NCI-H2081 (cell line): ENCODE measurements at places on chromosomes 13 and 19.

GRCh38 chr13:112809332-112810315 lies 119.8 kb downstream of the ATP11A start:
- DNase-seq: no peak

DNA sequence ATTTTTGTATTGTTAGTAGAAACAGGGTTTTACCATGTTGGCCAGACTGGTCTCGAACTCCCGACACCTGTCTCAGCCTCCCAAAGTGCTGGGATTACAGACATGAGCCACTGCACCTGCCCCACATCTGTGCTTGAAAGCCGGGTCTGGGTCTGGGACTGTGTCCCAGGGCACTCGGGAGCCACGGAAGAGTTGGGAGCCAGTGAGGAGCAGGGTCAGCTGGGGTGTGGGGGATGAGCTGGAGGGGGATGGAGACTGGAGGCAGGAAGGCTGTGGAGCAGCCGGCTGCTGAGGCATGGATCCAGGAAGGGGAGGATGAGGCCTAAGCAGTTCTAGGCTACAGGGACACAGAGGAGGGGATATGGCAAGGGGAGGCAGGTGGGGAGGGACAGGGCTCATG lies 10.7 kb upstream of the SPACA4 start:
- no peak for DNase-seq

DNA sequence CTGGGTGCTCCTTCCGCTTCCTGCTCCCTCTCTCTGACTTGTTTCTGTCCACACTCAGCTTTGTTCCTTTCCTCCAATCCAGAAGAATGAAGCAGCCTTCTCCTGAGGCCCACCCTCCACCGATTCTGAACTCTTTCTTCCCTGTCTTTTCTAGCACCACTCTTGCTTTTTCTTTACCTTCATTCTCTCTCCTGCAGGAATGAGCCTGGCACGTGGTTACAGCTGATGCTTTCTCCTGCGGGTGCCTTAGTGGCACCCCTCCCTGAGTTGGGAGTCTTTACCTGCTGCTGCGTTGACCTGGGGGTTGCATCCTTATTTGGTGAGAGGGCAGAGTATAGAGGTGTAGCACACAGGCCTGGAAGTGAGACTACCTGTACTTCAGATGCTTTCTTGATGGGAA lies 6.2 kb downstream of the UBAC2 start:
- no peak for DNase-seq

GRCh38 chr19:2315818-2316353 lies 7.9 kb upstream of the LINGO3 start:
- no peak for DNase-seq

DNA sequence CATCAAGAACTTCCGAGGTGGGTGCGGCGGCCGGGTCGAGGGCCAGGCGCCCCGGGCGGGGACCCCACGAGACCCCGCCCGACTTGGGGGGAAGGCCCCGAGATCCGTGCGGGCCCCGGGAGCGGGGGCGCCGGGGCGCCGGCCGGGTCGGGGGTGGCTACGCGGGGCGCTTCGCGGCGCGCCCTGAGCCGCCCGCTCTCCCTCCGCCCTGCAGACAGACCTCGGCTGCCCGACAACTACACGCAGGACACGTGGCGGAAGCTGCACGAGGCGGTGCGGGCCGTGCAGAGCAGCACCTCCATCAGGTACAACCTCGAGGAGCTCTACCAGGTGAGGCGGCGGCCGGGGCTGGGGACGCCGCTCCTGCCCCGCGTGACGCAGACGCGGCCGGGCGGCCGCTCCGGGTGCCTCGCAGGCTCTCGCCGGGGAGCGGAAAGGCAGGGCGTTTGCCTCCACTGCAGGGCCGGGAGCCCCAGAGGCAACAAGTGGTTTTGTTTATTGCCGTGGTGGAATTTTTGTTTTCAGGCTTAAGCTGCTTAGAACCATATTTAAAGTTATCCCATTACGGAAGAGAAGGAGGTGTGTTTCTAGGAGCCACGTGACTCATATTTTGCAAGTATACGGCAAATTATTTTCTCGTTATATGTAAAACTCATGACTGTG lies 477 bp downstream of the CUL4A start:
- DNase-seq: peak; percentile 23
